Activated CD8-positive, alpha-beta T cell treated with anti-CD3 and anti-CD28 coated beads for 36 hours (primary cell): ENCODE measurements at places on chromosomes 3 and 15. TPM values are rescaled to one million over a fixed set of nuclear protein-coding genes. Genes with fewer than 3 reads are reported as not detected.
A peak's percentile ranks its signal among the peaks of the same experiment; 100 is the strongest.

DNA sequence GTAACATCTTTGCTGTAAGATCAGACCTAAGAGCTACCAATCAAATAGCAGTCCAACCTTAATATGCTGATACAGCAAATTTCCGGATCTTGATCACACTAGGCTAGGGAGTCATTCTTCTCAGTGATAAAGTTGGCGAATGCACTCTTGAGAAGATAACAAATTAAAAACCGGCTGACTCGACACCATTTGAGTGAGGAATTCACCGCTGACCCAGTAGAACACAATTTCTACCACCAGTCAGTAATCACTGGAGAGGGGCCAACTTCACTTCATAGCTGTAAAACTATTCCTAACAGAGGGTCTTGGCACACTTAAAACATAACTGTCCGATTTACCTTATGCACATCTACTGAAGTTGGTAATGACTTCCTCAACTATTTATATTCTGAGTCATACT, 47.2 kb downstream of the MEIS2 start:
- no peaks in the 10 kb centered on the region for H3K4me1 ChIP-seq
- no peaks in the 10 kb centered on the region for H3K36me3 ChIP-seq
- H3K27me3 ChIP-seq: no peaks in the 10 kb centered on the region
- DNase-seq: no peak
- H3K4me3 ChIP-seq: no peak overlapping the region

Gene NR2E3
- total RNA-seq: not detected

DNA sequence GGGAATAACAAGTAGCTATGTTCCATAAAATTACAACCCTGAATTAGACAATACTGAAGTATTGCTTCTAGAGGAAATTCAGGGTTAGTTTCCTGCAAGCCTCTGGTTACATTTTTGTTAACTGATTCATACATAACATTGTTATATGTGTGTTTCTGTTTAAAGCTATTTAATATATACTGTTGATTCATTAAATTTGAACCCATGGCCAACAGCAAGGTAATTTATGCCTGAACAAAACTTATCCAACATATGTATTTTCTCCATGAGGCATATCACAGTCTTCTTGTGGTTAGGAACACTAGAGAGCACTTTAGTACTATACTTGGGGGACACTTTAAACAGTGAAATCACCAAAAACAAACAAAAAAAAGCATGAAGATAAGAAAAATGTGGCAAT, 47.7 kb upstream of the PTX3 start:
- DNase-seq: no peak
- no peak overlapping the region for H3K27ac ChIP-seq
- H3K36me3 ChIP-seq: no peaks in the 10 kb centered on the region
- no peaks in the 10 kb centered on the region for H3K27me3 ChIP-seq
- no peak overlapping the region for H3K4me3 ChIP-seq
- no peaks in the 10 kb centered on the region for H3K4me1 ChIP-seq

DNA sequence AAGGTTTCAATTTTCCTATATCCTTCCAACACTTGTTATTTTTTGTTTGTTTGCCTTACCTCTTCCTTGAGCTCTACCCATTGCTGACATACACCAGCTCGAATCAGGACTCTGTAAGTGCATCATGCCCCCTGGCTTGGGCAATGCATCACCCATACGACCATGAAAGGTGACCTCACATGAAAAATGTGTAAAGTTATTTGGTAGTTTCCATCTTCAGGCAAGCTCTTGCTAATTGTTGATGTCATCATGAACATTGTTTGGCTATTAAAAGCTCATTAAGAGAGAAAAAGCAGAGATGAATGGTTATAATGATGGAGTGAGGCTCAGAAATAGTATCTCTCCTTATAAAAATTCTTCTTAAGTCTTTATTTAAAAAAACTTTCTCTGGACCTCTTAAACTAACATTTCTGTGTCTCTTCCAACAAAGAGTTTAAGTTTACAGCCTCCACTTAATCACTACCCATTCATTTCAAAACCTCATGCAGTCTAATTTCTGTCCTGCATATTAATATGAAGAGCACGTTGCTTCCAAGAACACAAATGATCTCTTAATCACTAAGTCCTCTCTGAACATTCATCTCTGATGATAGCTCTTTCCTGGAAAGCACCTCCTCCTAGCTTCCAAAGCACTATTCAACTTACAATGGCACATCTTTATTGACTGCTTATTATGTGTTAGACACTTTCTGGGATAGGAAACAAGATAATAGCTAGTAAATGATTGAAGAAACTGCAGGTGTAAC, 236.3 kb downstream of the NFKBIZ start:
- peaks cover 22% of the 10 kb centered on the region for H3K4me1 ChIP-seq
- peak overlapping the region; percentile 12 for H3K27ac ChIP-seq
- peaks cover 1% of the 10 kb centered on the region for H3K36me3 ChIP-seq
- DNase-seq: peak; percentile 49
- H3K27me3 ChIP-seq: no peaks in the 10 kb centered on the region
- H3K4me3 ChIP-seq: no peak overlapping the region

DNA sequence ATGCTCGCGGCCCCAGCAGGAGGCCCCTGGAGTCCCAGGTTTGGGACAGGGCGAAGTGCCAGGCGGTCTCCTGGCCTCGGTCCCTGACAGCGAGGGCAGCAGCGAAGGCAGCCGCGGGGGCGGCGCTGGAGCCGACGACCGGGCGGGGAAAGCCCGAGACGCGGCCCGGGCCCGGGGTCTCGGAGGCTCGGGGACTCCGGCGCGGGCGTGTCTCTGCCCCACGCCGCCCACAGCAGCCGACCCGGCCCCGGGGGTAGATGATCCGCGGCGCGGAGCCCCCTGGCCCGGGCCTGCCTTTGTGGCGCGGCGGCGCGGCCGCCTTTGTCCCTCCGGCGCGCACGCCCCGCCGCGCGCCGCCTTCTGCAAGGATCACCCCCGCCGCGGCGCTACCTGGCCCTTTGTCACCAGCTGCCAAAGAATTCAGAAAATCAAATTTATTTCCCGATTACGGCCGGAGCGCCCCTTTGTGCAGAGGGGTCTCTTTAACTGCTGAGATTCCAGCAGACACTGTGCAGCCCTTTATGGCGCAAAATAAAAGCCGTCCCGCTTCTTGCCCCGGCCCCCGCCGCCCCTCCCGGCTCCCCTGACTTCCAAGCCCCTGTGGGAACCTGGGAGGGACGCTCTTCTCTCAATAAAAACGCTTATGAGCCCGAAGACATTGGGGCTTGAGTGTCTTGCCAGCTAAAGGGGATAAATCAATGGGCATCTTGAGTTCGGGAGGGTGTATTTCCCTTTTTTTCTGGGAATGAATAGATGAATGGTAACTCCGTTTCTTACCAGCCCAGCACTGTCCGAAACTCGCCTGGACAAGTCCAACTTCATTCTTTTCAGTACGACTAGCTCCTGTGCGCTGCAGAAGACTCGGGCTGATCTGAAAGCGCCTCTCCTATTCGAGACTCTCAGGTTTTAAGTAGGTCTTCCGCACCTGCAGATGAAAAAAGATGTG, 68.4 kb downstream of the HES1 start:
- H3K27me3 ChIP-seq: peaks cover 46% of the 10 kb centered on the region
- DNase-seq: peak; percentile 30
- no peaks in the 10 kb centered on the region for H3K36me3 ChIP-seq
- peaks cover 8% of the 10 kb centered on the region for H3K4me1 ChIP-seq
- peak overlapping the region; percentile 62 for H3K4me3 ChIP-seq

DNA sequence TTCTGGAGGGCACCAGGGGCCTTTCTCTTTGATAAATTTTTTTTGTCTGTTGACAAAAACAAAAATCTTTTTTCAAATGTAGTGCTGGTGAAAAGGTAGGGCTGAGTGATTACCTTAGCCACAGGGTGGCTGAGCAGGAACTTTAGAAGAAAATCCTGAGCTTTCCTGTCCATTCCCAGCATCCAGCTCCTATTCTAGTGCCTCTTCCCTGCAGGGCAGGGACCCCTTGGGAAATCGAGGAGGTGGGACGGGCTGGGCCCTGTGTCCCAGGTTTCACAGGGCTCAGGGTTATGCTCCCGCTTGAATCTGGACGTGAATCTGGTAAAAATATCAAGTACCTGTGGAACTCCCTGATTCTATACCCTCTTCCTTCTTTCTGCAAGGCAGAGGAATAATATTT, 31.7 kb downstream of the EDEM1 start:
- H3K27me3 ChIP-seq: no peaks in the 10 kb centered on the region
- no peak for DNase-seq
- H3K36me3 ChIP-seq: peaks cover 49% of the 10 kb centered on the region
- H3K27ac ChIP-seq: no peak overlapping the region
- no peak overlapping the region for H3K4me3 ChIP-seq
- H3K4me1 ChIP-seq: peaks cover 16% of the 10 kb centered on the region
